T-helper 17 cell (primary cell): ENCODE measurements at places on chromosomes 7 and 10.

- DNase-seq: no peak
Observed at GRCh38 chr10:22894714-22895113, 33.1 kb upstream of the ARMC3 start.

DNA sequence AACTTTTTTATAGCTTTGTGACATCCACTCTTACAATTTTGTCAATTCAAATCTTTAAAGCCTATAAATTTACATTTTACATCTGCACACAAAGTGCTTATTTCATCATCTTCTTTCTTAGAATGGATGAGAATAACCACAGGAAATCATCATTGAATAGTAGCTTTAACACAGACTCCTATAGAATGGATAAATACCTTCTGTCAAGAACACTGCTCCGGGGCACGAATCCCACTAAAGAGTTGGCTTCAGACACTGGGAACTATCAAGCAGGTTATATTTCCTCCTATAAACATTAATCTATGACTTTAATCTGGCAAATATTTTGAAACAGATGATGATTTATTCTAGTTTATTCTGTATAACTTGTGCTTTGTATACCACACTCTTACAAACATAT is 269.7 kb upstream of the TPK1 start:
- DNase-seq: no peak

GRCh38 chr10:13485623-13486022 is 43.2 kb downstream of the BEND7 start:
- no peak for DNase-seq

- DNase-seq: no peak
Observed at GRCh38 chr7:151198945-151199848, 11.1 kb downstream of the H2BK1 start.

DNA sequence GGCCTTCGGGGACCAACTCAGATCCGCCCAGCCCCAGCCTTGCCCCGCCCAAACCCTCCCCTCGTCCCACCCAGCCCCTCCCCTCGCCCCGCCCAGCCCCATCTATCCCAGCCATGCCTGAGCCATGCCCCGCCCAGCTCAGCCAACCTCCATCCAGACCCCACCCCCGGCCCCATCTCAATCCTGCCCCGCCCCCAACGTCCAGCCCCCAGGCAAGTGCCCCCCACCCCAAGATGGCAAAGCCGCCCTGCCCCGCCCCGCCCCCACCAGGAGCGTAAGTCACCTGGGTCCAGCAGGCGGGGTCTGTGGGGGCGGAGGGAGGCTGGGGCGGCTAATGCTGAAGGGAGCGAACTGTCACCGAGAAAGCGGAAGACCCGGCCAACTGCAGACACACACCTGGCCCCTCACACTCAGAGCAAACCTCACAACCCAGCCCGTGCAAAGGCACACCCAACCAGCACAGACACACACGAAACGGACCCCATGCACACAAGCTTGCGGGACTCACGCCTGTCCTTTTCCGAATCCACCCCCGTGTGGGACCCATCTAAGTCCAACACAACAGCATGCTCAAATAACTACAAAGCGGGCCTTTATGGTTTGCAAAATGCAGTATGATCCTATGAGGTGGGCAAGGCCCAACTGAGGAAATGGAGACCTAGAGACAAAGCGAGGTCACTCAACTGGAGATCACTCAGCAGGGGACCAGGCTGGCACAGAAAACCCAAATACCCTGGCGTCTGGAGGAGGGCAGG is 11.5 kb upstream of the OGA start:
- DNase-seq: peak; percentile 53

GRCh38 chr7:137996386-137996851 is 5.5 kb downstream of the CREB3L2 start:
- DNase-seq: no peak

DNA sequence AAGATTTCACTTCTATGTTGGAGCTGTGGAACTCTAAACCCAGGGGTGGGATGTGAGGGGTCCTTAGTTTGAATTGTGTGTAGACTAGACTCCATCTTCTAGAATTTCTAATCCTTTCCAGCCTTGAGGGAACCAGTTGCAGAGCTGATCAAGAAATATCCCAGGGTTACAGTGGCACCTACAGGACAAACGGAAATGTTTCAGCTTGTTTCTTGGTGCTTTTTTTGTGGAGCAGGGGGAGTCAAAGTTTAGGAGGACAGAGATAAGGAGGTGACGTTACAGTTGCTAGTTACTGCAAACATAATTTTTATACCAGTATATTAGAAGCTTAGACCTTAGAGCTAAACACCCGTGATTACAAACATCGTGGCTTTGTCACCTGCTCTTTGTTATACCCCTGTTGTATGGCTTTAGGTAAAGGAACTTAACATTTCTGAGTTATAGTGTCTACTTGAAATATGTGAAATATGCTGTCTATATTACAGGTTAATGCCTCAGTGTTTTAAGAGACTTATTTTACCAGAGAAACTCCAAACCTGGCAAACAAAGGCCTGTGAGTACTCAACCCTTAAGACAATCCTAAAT is 84.5 kb upstream of the DYNC1I1 start:
- DNase-seq: no peak

- no peak for DNase-seq
Observed at GRCh38 chr10:89274928-89275327, 23.4 kb upstream of the LIPA start.

DNA sequence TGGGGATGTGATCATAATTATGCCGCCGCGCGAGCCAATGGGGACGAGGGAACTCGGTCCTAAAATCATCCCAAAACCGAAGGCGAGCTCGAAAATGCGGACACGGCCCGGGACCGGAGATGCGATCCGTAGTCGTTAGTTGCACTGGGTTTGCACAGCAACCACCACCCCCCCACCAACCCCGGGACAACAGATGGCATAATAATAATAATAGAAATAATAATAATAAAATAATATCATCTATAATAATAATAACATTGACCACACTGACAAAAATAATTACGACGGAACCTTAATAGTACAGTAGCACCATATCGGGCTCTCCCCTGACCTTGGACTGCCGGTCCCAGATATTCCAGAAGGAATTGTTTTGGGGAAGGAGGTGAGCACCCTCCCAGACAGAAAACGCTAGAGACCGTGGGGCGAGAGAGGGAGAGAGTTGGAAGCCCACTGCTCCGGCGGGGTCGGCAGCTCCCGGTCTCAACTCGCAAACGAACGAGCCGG is 1.1 kb upstream of the EMX2 start:
- no peak for DNase-seq

- no peak for DNase-seq
Observed at GRCh38 chr10:52674474-52674873, 98.1 kb downstream of the MBL2 start.

GRCh38 chr10:80260295-80261243 is 28.9 kb downstream of the MAT1A start:
- peak; percentile 23 for DNase-seq

- DNase-seq: no peak
Observed at GRCh38 chr10:108899670-108900069, 1023.6 kb downstream of the XPNPEP1 start.

- no peak for DNase-seq
Observed at GRCh38 chr7:1567049-1567771, 2.6 kb downstream of the PSMG3 start.

DNA sequence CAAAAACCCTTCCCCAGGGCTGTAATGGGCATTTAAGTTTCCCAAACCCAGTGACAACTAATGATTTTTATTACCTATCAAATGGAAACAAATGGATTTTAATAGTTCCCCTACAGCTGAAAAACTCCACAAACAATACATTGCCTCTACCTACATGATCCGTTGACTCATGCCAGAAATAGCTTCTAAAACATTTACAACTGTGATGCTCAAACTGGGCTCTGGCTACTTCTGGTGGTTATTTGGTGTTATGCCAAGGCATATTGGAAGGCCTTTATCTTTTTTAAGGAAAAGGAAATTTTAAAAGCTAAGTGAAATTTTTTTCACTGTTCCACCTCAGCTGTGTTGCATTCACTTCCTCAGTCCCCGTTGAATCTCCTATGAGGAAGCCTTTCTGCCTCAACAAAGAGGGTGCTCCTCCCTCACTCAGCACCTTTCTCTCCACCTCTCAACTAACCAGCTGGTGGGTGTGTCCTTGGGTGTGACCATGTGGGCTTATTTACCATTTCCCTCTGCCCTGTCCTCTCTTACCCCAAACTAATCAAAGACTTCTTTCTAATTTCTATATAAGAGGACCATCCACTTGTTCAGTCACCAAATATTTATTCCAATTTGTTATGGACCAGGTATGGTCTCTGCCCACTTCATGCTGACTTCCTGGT is 82.9 kb downstream of the PRTFDC1 start:
- no peak for DNase-seq

DNA sequence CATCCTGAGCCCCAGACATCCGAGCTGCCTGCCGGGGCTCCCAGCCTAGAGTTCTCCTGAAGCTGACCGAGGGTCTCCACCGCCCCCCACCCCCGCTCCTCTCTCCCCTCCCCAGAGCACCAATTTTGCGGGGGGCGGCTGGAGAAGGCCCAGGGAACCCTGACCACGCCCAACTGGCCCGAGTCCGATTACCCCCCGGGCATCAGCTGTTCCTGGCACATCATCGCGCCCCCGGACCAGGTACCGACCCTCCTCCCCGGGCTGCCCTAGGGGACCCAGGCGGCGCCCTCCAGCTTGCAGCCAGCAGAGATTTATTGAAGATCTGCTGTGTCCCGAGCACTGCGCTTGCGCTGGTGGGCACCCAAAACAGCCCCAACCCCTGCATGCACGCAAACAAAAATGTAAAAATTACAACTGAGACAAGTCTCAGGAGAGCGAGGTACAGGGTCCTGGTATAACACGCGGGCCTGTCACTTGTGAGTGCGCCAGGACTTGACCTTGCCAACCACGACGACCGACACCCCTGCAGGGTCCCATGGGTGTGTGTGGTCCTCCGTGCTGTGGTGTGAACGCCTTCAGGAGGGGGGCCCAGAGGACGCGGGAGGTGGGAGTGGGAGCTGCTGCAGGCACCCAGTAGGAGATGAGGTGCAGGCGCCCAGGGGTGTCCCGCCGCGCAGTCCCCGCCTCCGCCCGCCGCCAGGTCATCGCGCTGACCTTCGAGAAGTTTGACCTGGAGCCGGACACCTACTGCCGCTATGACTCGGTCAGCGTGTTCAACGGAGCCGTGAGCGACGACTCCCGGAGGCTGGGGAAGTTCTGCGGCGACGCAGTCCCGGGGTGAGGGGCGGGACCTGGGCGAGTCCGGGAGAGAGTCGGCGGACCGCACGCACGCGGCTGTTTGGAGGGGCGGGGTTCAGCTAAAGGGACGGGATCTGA is 3.1 kb downstream of the PCOLCE start:
- DNase-seq: peak; percentile 38

DNA sequence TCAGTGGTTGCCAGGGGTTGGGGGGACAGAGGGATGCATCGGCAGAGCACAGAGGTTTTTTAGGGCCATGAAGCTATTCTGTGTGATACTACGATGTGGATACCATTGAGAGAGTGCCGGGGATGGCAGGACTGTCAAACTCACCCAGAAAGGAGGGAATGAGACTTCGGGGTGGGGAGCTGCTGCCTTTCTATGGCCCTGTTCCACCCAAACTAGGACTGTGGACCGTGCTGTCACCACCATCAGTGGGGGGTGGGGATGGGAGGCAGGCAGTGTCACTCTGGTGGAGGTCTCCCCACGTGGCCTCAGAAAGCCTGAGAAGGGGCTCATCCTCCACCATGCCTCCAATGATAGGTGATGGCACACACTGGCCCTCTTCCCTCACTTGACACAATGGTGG is 146.2 kb downstream of the PTPN20 start:
- no peak for DNase-seq

DNA sequence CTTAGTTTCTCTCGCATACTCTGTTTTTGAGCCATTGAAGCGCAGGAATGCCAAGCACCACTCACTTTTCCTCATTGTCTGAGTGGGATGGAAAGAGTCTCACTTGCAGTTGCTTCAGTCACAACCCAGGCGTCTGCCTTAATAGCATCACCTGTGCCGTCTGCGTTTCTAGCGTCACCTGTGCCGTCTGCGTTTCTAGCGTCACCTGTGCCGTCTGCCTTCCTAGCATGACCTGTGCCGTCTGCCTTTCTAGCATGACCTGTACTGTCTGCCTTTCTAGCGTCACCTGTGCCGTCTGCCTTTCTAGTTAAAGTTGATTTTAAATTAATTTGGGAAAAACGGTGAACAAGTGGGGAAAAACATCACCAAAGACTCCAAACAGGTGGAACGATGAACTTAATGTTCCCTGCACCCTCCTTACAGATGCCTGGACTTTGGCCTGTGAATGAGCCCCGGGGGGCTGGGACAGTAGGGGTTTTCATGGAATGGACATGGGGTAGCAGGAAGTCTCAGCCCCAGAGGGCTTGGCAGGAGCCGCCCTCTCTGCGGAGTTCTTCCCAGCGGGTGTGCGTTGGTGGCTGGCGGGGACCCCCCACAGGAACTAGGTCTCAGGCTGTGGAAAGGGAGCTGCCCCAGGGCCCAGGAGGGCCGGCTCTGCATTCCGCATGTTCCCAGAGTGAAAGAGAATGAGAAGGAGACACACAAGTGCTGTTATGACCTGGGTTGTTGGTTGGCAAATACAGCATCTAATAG is 3.5 kb downstream of the ZNF511 start:
- no peak for DNase-seq

GRCh38 chr10:16519908-16520861 is 1.5 kb downstream of the C1QL3 start:
- DNase-seq: no peak

DNA sequence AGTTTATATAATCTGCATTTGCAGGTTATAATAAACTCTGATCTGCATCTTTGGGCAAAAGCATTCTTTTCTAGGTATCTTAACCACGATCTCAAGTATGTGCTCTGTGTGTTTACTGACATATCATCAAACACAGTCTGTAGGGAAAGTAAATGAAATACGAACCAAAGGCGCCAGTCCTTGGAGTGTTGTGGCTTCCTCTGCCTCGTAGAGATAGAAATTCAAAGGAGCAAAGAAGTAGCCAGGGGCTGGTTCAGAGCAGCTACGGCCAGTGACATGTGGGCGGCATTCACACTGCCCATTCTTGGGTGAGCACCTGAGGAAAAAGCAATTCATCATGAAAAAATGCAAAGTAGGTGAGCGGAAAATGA is 38.7 kb downstream of the LAMB4 start:
- no peak for DNase-seq

DNA sequence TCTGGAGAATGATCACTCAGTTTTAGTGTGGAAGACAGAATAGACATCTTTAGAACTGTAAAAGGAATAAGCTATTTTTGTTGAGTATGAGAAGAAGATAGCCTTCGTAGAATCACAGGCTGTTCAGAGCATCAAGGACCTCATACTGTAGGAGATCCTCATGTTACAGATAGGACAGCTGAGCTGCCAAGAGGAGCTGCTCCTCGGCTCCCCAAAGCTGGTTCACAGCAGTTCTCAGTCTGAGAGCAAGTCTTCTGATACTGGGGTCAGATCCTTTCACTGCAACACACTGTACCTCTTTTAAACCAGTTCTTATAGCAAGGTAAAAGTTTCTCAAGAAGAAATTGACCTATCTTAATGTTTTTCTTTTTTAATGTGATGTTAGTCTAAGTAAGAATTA is 17.1 kb downstream of the CCNY start:
- no peak for DNase-seq

GRCh38 chr10:104028146-104028545 is 57.5 kb downstream of the COL17A1 start:
- DNase-seq: no peak
